ENCODE measurements at places on chromosomes 2 and 18.

GRCh38 chr2:159555651-159556392, 60.5 kb downstream of the BAZ2B start:
- no peak for DNase-seq

GRCh38 chr18:1252936-1253335, 348.3 kb downstream of the ADCYAP1 start:
- DNase-seq, result no peak

DNA sequence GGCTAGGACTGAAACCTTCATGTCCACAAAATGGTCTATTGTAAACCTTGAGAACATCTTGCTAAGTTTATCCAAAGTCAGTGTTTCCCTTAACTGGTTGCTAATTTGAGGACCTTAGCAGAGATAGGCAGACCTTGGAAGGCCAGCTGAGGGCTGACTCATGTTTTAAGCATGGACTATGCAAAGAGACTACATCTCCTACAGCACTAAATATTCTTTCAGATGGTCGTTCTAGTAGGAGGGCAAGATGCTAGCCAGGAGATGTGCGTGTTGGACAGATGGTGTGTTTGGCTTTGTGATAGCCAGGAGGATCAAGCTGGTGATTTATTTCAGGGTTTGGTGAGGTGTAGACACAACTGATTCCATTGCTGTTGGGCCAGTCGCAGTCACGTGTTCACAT, 75.8 kb downstream of the NRP2 start:
- DNase-seq, result no peak

DNA sequence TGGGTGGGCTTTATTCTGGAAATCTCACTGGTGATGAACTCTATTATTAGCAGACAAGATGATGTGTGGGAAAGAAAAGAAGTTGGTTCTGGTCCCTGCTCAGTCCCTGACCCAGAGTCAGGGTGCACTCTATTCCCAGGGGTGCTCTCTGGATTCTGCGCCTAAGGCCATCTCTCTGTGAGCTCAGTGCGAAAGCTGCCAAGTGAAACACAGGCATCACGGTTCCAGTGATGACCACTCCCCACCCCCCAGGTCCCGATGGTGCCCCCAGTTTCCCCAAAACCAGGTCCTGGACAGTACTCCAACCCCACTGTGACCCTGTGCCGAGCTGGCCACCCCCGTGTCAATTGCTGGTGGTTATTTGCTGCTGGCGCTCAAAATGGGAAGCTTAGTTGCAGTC, 30.1 kb downstream of the RHOB start:
- no peak for DNase-seq

- DNase-seq, result no peak
These were observed 24.7 kb downstream of the RND3 start for GRCh38 chr2:150462770-150463169.

DNA sequence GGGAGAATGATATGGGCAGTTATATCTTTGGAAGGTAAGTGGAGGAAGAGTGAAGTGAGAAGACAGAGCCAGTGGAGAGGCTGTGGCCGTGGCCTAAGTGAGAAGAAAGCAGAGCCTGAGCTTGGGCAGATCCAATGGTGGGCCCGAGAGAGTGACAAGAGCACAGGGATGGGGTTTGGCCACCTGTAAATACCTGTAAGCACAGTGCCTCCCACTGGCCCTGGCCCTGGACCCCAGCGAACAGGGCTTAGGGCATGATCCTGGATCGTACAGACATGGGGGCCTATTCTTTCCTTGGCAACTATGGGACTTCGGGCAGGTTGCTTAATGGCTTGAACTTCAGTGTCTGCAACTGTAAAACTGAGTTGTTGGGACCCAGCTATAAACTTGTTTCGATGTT, 44.1 kb downstream of the MTCL1 start:
- no peak for DNase-seq

DNA sequence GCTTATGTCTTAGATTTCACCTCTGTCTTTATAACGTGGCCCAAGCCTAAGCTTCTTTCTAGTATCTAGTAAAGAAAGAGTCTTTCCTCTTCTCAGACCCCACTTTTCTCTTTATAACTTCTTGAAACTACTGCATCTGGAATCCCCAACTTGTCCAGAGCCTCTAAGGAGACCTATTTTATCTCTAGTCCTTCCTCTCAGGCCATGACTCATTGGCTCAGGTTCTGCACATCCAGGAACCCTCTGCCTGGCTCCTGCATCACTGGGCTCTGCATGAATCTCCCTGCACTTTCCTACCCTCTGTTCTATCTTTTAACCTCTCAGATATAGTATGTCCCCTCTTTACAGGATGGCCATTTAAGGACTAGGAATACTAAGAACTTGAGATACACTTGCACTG, 124.7 kb downstream of the DNAH6 start:
- no peak for DNase-seq

- DNase-seq, result no peak
These were observed 7.1 kb downstream of the NOSTRIN start for GRCh38 chr2:168809537-168809936.

- no peak for DNase-seq
These were observed 24.8 kb downstream of the SMAD4 start for GRCh38 chr18:51054764-51055163.

DNA sequence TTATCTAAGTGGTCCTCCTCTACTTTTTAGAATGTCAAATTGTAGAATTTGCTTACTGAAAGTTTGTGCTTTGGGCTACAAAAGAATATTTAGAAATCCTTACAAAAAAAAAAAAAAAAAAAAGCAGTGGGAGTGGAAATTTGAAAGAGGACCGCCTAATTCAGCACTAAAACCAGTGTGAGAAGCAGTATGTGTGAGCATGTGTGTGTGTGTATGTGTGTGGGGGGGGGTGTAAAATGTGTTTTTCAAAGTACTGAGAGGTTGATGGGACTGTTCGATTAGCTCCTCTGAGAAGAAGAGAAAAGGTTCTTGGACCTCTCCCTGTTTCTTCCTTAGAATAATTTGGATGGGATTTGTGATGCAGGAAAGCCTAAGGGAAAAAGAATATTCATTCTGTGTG, at the start of gene VIT:
TSS of gene VIT (plus strand) at position 175 of the 400 bp plus-strand sequence. CDS start 19,664 bp downstream, outside the sequence.
- DNase-seq, result no peak

DNA sequence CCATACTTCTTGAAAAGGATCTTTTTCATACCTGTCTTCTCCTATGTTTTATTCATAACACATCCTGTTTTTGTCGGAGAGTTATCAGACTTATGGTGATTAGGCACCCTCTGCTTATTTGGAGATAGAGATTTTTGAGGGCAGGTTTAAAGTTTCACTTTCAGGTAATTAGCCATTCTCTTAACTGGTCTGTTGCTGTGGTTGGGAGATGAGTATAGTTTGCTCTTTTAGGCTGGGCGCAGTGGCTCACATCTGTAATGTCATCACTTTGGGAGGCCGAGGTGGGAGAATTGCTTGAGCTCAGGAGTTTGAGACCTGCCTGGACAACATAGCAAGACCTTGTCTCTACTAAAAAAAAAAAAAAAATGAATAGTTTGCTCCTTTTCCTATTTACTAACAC, 25.3 kb downstream of the SFTPB start:
- no peak for DNase-seq

DNA sequence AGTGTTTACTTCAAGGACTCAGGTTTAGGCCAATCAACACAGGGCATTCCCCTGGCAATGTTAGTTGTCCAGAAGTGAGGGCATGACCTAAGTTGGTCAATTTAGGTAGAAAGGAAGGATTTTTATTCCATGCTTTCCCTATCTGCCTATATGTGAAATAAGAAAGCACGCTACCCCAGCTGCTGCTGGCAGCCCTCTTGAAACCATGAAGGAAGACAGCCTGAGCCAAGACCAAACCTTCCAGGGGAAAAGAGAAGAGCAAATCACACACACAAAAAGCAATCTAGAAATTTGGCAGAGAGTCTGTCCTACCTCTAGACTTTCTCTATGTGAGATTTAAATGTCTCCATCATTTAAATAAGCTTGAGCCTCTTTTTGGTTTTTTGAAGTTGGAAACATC, 387.6 kb downstream of the TNS1 start:
- DNase-seq, result no peak

GRCh38 chr18:2518473-2518872, 52.8 kb downstream of the METTL4 start:
- DNase-seq, result no peak

GRCh38 chr18:23634692-23635091, 28.0 kb downstream of the ANKRD29 start:
- DNase-seq, result no peak

GRCh38 chr2:187851955-187852561, 297.8 kb upstream of the TFPI start:
- DNase-seq, result no peak

- no peak for DNase-seq
These were observed 43.7 kb upstream of the APCDD1 start for GRCh38 chr18:10410472-10411308.

DNA sequence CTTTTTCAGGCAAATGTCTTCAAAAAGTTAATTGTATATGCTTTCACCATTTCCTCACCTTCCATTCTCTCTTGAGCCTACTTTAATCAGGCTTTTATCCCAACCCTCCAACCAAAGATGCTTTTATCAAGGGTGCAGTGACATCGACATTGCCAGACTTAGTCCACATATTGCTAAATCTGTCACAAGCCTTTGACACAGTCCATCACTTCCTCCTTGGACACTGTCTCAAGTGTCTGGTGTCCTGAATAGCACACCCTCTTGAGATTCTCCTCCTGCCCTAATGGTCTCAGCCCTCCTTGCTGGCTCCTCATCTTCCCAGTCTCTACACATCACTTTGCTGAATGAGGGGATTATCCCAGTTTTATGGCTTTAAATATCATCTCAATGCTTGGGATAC, 147.5 kb upstream of the SLC39A10 start:
- DNase-seq, result no peak

GRCh38 chr2:190840569-190841172, 40.0 kb upstream of the GLS start:
- no peak for DNase-seq

- no peak for DNase-seq
These were observed 536.4 kb downstream of the CNTNAP5 start for GRCh38 chr2:124561486-124561885.

- no peak for DNase-seq
These were observed 40.4 kb upstream of the RASGRP3 start for GRCh38 chr2:33436083-33436482.

- no peak for DNase-seq
These were observed 427.6 kb downstream of the NCKAP5 start for GRCh38 chr2:133140620-133141019.

GRCh38 chr2:128309280-128310093, 9.2 kb downstream of the HS6ST1 start:
- no peak for DNase-seq

GRCh38 chr2:3217646-3218045, 160.0 kb downstream of the EIPR1 start:
- no peak for DNase-seq

DNA sequence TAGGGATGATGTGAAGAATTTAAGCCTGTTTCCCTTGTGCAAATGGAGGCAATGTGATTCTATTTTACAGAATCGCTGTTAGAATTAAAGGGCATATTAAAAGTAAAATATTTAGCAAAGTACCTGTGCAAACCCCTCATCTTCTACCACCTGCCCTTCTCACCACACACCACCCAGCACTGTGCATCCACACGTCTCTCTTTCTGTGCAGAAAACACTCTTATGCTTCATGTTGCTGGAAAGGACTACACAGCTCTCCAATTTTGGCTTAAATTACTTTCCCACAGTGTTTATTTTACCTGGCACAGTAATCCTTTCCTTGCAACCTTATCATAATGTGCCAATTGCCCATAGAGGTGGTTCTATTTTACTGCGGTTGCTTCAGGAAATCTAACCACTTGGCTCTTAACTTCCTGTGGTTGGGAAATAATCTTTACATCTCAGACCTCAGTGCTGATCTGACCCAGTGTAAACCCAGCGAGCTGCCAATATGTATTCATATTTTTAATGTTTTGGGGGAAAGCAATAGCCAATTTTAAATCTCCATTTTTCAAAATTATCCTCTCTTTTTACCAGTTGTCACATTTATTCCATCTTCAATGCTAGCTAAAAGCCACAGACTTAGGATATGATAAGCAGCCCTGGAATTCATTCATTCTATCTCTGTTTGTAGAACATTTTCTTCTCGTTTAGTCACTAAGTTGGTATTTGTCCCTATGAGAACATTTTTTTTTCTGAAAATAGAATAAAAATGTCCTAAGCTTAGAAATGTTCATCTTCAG, 250.9 kb downstream of the DSEL start:
- DNase-seq, result no peak

- no peak for DNase-seq
These were observed 53.9 kb upstream of the ACVR1 start for GRCh38 chr2:157929871-157930667.

GRCh38 chr2:11711751-11712150, 34.7 kb upstream of the LPIN1 start:
- no peak for DNase-seq

DNA sequence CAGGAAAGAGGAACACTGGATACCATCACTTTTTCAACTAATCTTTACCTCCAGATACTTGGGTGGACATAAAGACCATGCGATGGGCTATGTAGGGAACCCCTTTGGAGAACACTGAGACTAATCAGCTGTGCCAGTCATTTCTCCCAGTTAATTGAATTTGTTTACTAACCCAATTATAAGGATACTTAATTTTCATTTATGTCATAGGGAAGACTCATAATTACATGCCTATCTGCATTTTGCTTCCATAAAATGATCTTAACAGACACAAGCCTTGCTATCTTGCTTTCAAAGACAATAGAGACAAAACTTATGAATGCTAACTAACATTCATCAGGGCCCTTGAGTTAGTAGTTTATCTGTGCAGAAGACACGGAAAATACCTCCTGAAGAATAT, 68.9 kb upstream of the CAVIN2 start:
- no peak for DNase-seq

DNA sequence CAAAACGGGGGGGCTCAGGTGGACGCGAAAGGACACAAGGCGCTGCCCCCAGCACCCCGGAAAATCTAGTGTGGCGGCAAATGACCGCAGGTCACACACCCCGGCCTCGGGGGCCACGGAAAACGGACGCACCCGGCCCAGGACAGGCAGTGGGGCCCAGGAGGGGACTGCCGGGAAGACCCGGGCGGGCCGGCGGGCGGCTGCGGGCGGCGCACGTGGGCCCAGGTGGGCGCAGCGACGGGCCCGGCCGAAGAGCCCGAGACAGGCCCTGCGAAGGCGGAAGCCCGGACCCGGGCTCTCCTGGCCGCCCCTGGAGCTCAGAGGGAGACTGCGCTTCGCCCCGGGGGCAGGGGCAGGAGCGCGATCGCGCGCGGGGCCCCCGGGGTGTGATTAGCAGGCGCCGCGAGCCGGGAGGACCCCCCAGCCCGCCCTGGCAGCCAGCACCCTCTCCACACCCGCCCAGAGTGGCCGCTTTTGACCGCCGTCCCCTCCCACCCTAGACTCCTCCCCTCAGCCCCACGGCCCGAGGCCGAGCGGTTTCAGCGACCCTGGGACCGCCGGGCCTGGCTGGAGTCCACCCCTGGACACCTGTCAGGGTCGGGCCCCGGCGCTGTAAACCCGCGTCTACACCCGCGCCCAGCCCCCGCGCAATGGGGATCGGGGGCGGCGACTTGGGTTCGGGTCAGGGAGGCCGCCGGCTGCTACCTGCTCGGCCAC, 773 bp downstream of the MBP start:
- no peak for DNase-seq

DNA sequence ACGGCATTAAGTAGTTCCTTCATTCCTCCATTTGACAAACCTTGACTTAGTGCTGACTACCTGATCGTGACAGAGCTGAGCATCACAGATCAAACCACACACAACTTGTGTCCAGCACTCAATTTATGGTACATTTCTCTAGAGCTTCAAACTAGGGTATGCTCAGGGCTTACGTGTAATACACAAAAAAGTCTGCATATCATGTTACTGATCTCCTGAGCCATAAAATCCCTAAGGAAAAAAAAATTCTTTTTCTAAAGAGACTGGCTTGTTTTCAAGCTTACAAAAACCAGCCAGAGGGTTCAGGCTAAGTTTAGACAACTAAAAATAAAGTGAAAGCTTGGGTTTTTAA, 88.0 kb upstream of the ALKAL2 start:
- DNase-seq, result no peak

- DNase-seq, result no peak
These were observed 49.6 kb upstream of the RBM44 start for GRCh38 chr2:237749002-237749401.

All from spinal cord (tissue), 10 donors.